ENCODE measurements at places on chromosomes 12 and 14.
A peak's percentile ranks its signal among the peaks of the same experiment; 100 is the strongest.

DNA sequence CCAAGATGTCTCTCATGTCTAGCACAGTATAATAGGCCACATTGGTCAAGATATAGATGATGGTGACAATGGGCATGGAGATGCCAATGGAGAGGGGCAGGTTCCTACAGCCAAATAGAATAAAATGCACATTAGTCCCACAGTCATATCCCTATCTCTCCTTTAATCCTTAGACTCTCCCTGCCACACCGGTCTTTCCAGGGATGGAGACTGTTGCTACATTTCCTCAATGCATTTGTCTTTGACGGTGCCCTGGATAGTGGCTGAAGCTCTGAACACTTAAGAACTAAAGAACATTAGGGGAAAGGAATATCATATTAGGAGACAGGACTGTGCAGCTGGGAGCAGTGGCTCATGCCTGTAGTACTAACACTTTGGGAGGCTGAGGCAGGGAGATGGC lies 9.7 kb downstream of the OXA1L start:
- no peak overlapping the region for H3K27ac ChIP-seq
- H3K4me3 ChIP-seq = no peak overlapping the region
- DNase-seq = no peak
- peaks cover 30% of the 10 kb centered on the region for H3K36me3 ChIP-seq
- H3K4me1 ChIP-seq = no peaks in the 10 kb centered on the region
- no peaks in the 10 kb centered on the region for H3K27me3 ChIP-seq

DNA sequence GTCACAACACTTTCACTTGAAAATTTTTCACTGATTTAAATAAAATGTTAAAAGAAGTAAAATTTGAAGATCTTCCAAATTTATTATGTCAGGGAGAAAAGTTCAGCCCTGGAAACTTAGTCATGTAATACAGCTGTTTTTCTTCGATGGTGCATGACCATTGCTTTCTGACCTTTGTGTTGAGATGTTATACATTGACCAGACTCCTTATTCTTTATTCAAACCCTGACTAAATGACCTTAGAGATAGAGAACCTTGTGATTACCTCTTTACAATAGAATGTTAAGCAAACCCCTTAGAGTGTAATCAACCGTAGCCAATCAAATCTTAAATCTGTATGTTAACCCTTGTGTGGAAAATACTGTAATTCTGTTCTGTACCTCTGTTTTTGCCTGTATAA lies 34.5 kb downstream of the PLCZ1 start:
- no peaks in the 10 kb centered on the region for H3K27me3 ChIP-seq
- H3K4me1 ChIP-seq = no peaks in the 10 kb centered on the region
- DNase-seq = no peak
- H3K36me3 ChIP-seq = no peaks in the 10 kb centered on the region
- H3K27ac ChIP-seq = no peak overlapping the region

- DNase-seq = no peak
- no peaks in the 10 kb centered on the region for H3K36me3 ChIP-seq
- peaks cover 3% of the 10 kb centered on the region for H3K4me1 ChIP-seq
- no peaks in the 10 kb centered on the region for H3K27me3 ChIP-seq
- no peak overlapping the region for H3K4me3 ChIP-seq
Measured at GRCh38 chr12:79452906-79453305, 237.9 kb downstream of the PAWR start.

- DNase-seq = no peak
- no peak overlapping the region for H3K4me3 ChIP-seq
- H3K27me3 ChIP-seq = no peaks in the 10 kb centered on the region
- no peak overlapping the region for H3K27ac ChIP-seq
Measured at GRCh38 chr14:95184413-95184790, 27.1 kb upstream of the DICER1 start.

GRCh38 chr12:55548756-55549155 lies 646 bp upstream of the OR6C4 start:
- no peak overlapping the region for H3K27ac ChIP-seq
- no peaks in the 10 kb centered on the region for H3K36me3 ChIP-seq
- no peak for DNase-seq
- no peaks in the 10 kb centered on the region for H3K4me1 ChIP-seq
- no peak overlapping the region for H3K4me3 ChIP-seq
- no peaks in the 10 kb centered on the region for H3K27me3 ChIP-seq

- DNase-seq = no peak
- H3K4me3 ChIP-seq = no peak overlapping the region
- H3K27ac ChIP-seq = no peak overlapping the region
- no peaks in the 10 kb centered on the region for H3K27me3 ChIP-seq
Measured at GRCh38 chr14:24693353-24693737, 59.4 kb upstream of the GZMB start.

- no peaks in the 10 kb centered on the region for H3K27me3 ChIP-seq
- DNase-seq = no peak
- H3K27ac ChIP-seq = no peak overlapping the region
- H3K4me3 ChIP-seq = no peak overlapping the region
- no peaks in the 10 kb centered on the region for H3K36me3 ChIP-seq
Measured at GRCh38 chr12:14560904-14561574, 6.6 kb downstream of the PLBD1 start.

- H3K4me3 ChIP-seq = no peak overlapping the region
- H3K27ac ChIP-seq = no peak overlapping the region
- no peaks in the 10 kb centered on the region for H3K27me3 ChIP-seq
- peaks cover 6% of the 10 kb centered on the region for H3K36me3 ChIP-seq
- no peaks in the 10 kb centered on the region for H3K4me1 ChIP-seq
Measured at GRCh38 chr14:22560662-22561365, 28.2 kb downstream of the DAD1 start.

- H3K4me3 ChIP-seq = no peak overlapping the region
- H3K4me1 ChIP-seq = no peaks in the 10 kb centered on the region
- H3K27me3 ChIP-seq = no peaks in the 10 kb centered on the region
- no peak for DNase-seq
- H3K36me3 ChIP-seq = no peaks in the 10 kb centered on the region
- no peak overlapping the region for H3K27ac ChIP-seq
Measured at GRCh38 chr14:67285876-67286452, 44.7 kb downstream of the PALS1 start.

- no peak for DNase-seq
- H3K4me3 ChIP-seq = no peak overlapping the region
- peaks cover 13% of the 10 kb centered on the region for H3K4me1 ChIP-seq
- peak overlapping the region; percentile 93 for H3K27ac ChIP-seq
- H3K36me3 ChIP-seq = no peaks in the 10 kb centered on the region
- no peaks in the 10 kb centered on the region for H3K27me3 ChIP-seq
Measured at GRCh38 chr12:64633011-64633939, 23.0 kb downstream of the RASSF3 start.

GRCh38 chr14:88231603-88232002 lies 91.5 kb downstream of the KCNK10 start:
- H3K27me3 ChIP-seq = no peaks in the 10 kb centered on the region
- no peaks in the 10 kb centered on the region for H3K36me3 ChIP-seq
- H3K27ac ChIP-seq = no peak overlapping the region
- no peaks in the 10 kb centered on the region for H3K4me1 ChIP-seq
- no peak for DNase-seq

GRCh38 chr14:20400965-20401593 lies 12.2 kb downstream of the TEP1 start:
- no peaks in the 10 kb centered on the region for H3K4me1 ChIP-seq
- peaks cover 92% of the 10 kb centered on the region for H3K36me3 ChIP-seq
- no peak for DNase-seq
- no peaks in the 10 kb centered on the region for H3K27me3 ChIP-seq

DNA sequence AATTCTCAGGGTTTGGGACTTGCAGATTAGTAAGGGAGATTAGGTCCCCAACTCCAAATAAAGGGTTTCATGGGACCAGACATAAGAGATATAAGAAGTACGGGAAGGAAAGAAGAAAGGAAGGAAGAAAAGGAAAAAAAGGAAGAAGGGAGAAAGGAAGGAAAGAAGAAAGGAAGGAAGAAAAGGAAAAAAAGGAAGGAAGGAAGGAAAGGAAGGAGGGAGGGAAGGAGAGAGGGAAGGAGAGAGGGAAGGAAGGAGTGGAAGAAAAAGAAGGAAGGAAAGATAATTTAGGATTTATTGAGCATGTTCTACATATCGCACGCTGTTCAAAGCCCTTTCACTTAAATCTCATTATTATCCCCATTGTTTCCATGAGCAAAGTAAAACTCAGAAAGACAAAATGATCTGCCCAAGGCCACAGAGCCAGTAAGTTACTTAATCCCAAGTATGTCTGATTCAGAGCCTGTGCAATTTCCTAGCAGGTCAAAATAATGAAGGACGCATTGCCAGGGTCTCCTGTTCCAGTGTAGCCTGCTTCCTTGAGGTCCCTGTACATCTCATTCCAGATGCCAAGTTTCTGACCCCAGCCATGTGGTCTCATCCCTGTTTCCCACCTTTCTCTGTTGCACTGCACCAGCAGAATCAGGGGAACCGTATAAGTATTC lies 3.9 kb upstream of the HDAC7 start:
- H3K27me3 ChIP-seq = no peaks in the 10 kb centered on the region
- no peak overlapping the region for H3K4me3 ChIP-seq
- peak overlapping the region; percentile 97 for H3K27ac ChIP-seq

- H3K27ac ChIP-seq = peak overlapping the region; percentile 59
- no peak overlapping the region for H3K4me3 ChIP-seq
- peaks cover 2% of the 10 kb centered on the region for H3K4me1 ChIP-seq
Measured at GRCh38 chr12:104643093-104643818, 186.5 kb downstream of the CHST11 start.

- H3K27ac ChIP-seq = no peak overlapping the region
- H3K4me3 ChIP-seq = no peak overlapping the region
- no peak for DNase-seq
Measured at GRCh38 chr12:24175929-24176328, 226.5 kb upstream of the SOX5 start.

DNA sequence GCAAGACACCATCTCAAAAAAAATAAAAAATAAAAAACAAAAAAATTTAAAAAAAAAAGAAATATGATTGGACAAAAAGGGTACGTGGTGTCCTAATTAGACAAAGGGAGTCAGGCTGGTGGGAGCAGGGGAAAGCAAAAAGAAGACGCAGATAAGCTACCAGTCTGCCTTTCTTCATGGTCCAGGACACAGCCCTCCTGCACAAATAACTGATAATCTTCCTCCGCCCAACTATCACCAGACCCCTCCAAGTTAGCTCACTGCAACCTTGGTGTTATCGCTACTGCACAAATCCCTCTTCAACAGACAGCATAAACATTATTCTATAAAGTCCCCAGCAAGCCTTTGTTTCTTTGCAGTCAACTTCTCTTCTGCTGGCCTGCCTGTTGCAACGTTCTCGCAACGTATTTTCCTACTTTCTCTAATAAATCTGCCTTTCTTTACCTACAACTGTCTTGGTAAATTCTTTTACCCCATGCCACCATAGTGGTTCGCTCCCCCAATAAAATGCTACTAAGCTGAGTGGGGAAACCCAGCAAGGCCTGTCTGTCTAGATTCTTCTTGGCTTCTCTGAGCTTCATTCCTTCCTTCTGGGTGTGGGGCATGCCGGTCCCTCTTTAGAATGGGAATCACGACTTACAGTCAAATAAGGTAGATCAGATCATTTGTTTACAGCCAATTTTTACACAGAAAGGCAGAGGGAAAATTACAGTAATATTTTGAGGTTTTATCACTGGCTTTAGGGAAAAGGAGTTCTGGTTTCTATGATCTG lies 14.6 kb upstream of the DNAL1 start:
- H3K4me1 ChIP-seq = no peaks in the 10 kb centered on the region
- no peaks in the 10 kb centered on the region for H3K36me3 ChIP-seq
- no peak overlapping the region for H3K4me3 ChIP-seq
- H3K27me3 ChIP-seq = no peaks in the 10 kb centered on the region
- no peak overlapping the region for H3K27ac ChIP-seq

Data from ascending aorta (tissue), 2 donors.